ENCODE measurements at places on chromosomes 5 and 9.

DNA sequence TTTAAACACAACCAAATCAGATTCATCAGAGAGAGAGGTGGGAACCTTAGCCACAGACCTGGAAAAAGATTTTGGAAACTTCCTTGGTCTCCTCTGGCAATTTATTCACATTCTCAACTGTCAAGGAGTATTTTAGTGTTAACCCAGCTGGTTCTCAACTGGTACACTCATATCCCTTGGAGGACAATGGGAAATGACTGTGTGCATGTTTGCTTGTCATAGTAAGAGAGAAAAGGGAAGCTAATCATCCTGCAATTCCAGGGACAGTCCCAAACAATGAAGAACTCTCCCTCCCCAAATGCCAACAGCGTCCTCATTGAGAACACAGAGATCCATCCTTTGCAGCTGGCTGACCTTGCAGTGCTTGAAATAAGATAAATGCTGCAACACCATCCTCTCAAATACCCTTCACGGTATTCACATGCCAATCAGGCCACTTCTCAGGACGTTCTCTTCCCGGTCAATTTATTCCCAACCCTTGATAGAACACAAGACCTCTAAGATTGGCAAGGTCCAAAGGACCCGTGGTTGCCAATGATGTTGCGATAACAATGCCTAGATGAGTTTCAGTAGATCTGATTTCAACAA lies 75.5 kb downstream of the EPB41L4B start:
- no peak for DNase-seq

GRCh38 chr5:127223256-127223974 lies 67.2 kb upstream of the MEGF10 start:
- DNase-seq, result no peak

GRCh38 chr5:128470663-128471062 lies 67.4 kb downstream of the FBN2 start:
- DNase-seq, result no peak

GRCh38 chr5:133902511-133903118 lies 65.8 kb downstream of the C5orf15 start:
- no peak for DNase-seq

- DNase-seq, result no peak
Measured at GRCh38 chr5:171595801-171596231, 176.4 kb downstream of the FGF18 start.

GRCh38 chr9:134190232-134191121 lies 26.1 kb upstream of the RNU6ATAC start:
- no peak for DNase-seq

DNA sequence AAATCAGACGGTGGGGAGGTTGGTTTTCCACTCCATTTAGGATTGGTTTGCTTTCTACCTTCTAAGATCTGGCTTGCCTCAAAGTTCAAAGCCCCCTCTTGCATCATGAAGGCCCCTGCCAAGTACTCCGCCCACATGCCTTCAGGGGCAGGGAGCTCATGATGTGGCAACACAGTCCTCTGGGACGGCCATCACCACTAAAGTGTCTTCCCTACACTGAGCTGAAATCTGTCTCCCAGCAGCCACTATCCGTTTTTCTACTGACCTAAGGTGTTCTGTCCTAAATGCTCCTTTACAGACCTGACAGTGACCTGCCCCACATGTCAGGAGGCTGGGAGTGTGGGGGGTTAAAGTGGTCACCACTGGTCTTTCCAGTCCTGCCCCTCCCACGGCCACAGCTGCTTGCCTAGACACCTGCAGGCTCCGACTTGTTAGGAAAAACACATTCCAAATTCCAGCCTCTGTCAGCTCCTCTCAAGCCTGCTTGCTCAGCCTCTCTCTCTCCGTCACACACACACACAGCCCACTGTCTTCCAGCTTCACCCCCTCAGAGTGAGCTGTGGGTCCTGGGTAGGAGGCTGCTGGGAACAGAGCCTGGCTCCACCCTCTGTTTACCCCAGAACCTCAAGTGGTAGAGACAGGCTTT lies 44.9 kb downstream of the SHB start:
- no peak for DNase-seq

- no peak for DNase-seq
Measured at GRCh38 chr9:70529377-70529776, 114.9 kb upstream of the KLF9 start.

DNA sequence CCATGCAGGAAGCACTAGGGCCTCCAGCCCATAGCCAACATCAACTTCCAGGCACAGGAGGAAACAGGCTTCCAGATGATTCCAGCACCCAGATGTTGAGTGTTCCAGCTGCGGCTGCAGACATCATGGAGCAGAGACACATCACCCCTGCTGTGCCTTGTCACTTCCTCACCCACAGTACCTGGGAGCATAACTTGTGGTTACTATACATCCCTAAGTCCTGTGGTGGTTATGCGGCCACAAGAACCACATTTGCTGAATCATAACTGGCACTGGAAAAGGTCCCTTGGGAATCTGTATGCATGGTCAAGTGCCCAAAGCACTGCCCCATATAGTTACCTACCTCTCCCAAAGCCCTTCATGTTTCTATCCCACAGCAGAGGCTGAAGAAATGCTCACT lies 56.6 kb downstream of the WHRN start:
- DNase-seq, result no peak
